ENCODE measurements at places on chromosomes 4 and X. TPM values are rescaled to one million over a fixed set of nuclear protein-coding genes. Genes with fewer than 3 reads are reported as not detected.

The MTNR1A gene
- total RNA-seq = 2.6 TPM

The AMBN gene
- not detected for total RNA-seq

The C1QTNF7 gene
- total RNA-seq = not detected

The IL2 gene
- total RNA-seq = not detected

The ODAPH gene
- total RNA-seq = not detected

The RXFP1 gene
- total RNA-seq = not detected

The PGAM4 gene
- total RNA-seq = not detected

The EXOSC9 gene
- total RNA-seq = 33.6 TPM

- peak; percentile 66 for DNase-seq
Measured at GRCh38 chrX:69222103-69223090, 57.1 kb upstream of the PJA1 start.

DNA sequence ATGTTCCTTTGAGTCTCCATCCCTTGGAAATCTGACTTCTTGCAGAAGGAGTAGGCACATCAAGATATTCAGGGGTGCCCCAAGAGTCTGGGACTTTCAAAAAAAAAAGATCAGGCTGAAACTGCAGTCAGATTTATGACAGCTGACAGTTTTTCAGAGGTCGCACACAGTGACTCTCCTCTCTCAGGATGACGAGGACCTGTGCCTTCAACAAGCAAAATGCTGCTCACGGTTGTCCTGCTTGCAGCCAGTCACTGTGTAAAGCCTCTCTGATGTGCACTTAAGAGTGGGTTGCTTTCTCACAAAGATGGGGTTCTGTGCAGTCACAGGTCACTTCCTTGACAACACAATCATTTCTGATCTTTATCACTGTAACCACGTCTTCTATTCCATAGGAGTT, 178.2 kb downstream of the PTTG2 start:
- no peak for DNase-seq

DNA sequence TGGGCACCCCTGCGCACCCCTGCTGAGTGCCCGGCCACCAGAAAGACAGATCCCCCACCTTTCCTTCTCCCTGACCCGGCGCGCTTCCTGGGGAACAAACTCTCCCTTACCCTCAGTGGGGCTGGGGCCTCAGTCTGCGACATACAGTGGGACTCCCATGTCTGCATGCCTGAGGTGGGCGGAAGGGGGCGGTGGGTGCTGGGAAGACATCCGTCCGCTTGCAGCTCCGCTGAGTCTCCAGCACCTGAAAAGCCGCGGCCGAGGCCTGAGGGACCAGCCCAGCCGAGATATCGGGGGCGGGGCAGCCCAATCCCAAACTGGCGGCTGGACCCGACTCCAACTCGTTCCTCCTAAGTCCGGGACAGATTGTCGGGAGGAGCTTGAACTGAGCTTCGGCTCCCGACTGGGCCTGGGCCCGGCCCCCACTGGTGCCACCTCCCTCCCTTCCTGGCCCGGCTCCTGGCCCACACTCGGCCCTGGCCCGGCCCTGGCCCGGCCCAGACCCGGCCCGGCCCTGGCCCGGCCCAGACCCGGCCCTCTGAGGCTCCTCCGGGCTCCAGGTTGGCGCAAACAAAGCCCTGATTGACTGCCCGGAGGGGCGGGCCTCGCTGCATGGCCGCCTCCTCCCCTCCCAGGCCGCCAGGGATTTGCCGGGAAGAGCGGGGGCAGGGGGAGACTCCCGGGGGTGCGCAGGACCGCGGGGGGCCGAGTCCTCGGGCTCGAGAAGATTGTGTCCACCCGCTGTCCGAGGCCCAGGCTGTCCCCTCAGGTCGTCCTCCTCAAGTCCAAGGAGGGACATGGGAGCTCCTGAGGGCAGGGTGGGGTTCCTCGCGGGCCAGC, 877 bp upstream of the SLC16A2 start:
- DNase-seq = peak; percentile 48

DNA sequence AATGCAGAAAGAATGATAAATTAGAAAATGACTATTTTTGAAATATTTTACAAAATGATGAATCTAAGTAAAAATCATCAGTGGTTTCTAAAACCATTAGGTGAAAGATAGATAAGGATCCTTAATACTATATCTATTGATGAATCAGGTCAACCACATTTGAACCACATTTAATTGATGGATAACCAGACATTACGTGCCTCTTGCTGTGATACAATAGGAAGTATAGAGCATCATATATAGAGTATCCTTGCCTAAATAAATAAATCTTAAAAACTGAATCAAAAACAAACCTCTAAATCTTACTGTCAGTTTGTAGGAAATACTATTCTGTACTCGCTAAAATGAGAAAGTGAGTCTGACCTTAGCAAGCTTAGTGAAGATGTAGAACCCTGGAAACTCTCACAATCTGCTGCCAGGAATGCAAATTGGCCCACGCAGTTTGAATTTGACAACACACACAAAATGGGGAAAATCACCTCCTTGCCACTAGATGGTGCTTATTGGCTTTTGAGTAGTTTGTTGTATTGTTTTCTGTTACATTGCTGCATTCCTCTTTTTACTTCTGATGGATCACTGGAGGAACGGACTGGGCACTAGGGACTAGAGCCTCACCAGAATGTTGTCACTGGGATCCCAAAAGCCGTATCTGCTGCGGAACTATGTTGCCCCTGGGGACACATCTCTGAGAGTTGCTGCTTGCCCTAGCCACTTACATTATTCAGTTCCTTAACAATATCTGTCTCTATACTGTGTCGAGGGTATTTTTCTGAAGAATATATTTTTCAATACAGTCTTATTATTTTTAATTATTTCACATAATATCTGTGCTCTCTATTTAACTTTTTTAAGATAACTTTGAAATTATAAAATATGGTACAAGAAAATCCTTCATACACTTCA, 25.4 kb upstream of the SLAIN2 start:
- DNase-seq = no peak

DNA sequence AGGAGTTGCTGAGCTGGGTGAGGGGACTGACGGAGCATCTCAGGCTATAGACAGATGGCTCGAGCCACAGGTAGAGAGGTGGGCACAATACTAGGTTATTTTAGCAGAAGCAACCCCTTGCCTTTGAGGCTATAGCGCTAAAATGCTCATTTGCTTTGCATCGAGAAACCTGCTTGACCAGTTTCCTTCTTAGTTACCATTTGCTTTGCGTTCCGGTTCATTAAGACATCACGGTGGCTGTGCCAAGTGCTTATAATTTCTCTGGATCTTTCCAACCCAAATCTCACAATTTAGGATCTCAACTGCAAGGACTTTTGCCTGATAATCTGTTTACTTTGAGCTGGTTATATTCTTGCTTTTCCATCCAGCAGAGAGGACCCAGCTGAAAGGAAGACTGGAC, 40.8 kb downstream of the DLG3 start:
- DNase-seq = no peak

- DNase-seq = no peak
Measured at GRCh38 chr4:119559044-119559647, 69.5 kb downstream of the PDE5A start.

GRCh38 chr4:139214039-139214534, 37.1 kb upstream of the ELF2 start:
- no peak for DNase-seq

GRCh38 chrX:129115104-129115503, 408.2 kb downstream of the SMARCA1 start:
- no peak for DNase-seq

GRCh38 chr4:127311924-127312323, 320.8 kb upstream of the INTU start:
- no peak for DNase-seq

DNA sequence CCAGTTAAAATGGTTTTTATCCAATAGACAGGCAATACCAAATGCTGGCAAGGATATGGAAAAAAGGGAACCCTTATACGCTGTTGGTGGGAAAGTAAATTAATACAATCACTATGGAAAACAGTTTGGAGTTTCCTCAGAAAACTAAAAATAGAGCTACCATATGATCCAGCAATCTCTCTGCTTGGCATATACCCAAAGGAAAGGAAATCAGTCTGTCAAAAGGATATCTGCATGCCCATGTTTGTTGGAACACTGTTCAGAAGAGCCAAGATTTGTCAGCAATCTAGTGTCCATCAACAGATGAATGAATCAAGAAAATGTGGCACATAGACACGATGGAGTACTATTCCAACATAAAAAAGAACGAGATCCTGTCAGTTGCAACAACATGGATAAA, 91.0 kb upstream of the SH3RF1 start:
- no peak for DNase-seq

DNA sequence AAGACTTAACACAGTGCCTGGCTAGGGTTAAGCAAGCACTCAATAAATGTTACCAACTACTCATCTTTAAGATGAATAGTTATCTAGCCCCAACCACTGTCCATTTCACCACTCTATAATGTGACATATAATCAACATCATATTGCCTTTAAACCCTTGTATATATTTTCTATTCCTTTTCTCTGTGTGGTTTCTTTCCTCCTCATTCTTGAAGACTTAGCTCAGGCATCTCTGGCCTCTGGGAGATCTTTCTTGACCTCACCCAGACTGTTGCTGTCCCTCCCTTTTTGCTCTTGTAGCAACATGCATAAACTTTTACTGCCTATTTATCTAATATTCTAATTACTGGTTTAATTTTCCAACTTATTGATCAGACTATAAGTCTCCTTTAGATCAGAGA, 249.9 kb upstream of the MAB21L2 start:
- DNase-seq = no peak

DNA sequence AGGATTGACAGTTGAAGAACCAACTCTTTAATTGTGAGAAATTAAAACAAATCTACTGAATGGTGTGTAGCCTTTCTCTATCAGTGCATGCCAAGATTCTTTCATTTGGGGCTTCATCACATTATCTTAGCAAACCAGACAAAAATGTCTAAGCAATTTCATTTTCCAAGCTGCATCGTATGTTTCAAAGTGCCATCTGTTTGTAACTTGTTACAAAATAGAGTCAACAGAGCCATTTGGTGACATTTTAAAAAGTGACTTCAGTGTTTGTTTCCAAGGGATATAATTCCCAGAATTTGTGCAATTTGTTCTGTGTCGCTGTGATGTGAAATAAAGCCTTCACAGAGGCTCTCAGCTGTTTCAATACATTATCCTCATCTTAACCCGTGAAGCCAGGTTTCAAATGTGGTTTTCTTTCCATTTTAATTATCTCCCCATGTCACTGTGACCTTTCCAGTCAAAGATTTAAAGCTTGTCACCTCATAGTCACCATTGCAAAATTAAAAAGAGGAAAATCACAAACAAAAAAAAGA, 46.0 kb upstream of the C1QTNF7 start:
- DNase-seq = no peak

DNA sequence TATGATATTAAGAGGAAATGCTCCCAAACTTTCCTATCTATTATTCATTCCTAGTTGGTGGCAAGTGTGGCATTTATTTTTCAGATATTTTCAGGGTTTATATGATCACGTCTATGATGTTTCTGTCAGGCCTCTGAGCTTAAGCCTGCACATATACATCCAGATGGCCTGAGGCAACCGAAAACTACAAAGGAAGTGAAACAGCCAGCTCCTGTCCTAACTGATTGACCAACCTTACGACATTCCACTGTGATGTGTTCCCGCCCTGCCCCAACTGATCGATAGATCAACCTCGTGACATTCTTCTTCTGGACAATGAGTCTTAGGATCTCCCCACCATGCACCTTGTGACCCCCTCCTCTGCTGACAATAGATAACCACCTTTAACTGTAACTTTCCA, 67.6 kb upstream of the CTSO start:
- no peak for DNase-seq

DNA sequence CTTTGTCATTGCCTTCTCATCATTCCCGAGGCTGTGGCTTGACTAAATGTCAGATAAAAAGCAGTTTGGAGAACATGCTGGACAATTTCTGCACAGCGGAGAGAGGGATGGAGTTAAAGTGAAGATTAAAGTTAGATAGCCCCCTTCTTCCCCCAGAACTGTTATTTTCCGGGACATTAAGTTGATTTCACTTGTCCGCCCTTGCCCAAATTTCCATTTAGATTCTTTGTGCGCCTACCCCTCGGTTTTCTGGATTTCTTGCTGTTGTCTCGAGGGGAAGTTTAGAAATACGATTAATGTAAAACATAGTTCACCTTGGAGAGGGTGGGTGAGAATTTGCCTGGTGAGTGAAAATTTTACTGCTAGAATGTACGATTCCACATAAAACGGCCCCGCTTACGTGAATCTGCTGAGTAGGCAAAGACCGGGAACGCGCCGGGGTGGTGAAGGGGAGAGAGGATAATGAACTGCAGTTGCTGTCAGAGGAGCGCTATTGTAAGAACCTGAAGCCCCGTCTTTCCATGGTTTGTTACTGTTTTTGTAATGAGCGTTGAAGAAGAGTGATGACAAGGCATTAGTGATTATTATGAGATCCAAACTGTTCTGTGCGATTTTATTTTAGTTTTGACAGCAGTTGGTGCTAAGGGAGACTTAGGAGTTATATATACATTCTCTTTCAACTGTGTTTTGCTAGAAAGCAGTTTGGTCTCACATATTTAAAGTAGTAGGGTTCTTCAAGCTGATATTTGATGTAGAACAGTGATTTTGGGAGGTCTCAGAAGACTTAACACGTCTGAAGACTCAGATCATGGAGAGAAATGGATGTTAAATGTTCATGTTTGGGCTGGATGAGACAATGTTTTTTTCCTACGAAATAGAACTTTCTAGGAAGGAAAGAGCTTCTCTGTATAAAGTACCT, 73.0 kb downstream of the AFF1 start:
- no peak for DNase-seq

- DNase-seq = no peak
Measured at GRCh38 chr4:110245577-110245976, 47.2 kb upstream of the ELOVL6 start.

All from progenitor cell of endocrine pancreas (in vitro differentiated cells).